ENCODE measurements at places on chromosomes 5 and 9.

DNA sequence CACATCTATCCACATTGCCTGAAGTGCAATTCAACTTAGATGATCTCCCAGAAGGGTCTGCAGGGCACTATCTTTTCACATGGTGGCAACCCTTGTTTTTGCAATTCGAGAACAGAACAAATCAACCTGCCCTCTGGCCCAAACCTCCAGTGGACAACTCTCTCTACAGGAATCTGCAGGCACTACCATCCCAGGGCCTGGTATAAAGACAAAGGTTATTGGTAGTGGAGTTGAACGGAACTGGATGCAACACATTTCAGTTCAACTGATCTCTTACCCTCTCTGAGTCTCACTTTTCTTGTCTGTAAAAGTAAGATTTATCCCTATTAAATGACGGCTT, 153.2 kb upstream of the EGFLAM start:
- DNase-seq, result no peak

DNA sequence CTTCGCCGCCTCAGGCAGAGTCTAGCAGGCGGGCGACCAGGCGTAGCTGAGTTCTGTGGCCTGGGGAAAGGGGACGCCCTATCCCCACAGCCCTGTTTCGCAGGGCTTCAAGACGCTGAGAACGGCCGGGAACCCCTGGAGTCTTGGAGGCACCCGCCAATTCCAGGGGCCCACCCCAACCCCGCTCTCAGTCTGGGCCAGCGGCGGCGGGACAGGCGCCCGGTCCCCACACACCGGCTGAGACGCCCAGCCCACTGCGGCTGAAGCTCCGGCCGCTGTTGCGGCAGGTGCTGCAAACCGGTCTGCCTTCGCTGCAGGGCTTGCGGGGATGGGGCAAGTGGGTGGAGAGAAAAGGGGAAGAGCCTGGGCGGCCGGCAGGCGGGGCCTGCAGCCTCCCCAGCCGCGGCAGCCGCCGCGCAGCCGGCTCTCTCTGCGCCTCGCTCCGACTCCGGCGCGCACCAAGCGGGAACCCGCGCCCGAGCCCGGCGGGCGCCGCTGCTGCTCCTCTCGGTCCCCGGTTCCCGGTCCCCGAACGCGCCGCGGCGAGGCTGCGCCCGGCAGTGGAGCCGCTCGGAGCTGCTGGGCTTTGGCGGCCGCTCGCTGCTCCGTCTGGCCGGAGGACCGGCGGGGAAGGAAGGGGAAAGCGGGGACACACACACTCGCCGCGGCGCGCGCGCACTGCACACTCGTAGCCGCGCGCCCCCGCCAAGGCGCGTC, at the start of gene PIP5K1B:
PIP5K1B (plus strand) TSS at position 427 of the 717 bp plus-strand sequence. CDS start 117,375 bp downstream, outside the sequence.
- no peak for DNase-seq

DNA sequence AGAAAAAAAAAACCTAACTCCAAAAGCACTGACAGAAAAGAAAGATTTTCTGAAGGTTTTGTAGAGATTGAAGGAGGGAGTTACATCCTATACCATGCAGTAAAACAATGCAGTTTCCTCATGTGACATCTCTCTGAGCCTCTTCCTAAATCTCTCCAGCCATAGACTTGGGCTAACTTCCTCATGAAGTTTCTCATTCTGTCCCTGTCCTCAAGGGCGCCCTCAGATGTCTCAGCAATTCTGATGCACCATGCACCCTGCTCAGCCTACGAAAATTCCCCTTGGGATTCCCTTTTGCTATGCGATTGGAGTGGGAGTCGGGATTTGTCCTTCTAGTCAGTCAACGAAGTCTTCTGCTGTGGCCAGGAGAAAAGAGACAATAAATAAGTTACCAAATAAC, 68.9 kb downstream of the FAT2 start:
- DNase-seq, result no peak

DNA sequence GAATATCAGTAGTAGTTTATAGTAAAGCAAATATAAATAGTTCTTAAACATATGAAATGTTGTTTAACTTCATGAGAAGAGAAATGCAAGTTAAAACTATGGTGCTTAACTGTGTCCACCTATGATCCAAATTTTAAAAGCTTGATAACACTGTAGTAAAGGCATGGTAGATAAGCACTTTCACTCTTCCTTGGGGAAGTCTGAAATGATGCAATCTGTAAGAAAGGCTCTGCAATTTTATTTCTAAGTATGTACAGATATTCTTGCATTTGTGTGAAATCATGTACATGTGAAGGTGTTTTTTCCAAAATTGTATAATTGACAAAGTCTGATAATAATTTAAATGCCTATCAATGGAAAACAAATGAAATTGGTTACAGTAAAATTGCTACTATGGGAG, 66.9 kb downstream of the SYK start:
- DNase-seq, result no peak

GRCh38 chr9:112850840-112851239, 39.8 kb downstream of the SLC46A2 start:
- DNase-seq, result no peak

DNA sequence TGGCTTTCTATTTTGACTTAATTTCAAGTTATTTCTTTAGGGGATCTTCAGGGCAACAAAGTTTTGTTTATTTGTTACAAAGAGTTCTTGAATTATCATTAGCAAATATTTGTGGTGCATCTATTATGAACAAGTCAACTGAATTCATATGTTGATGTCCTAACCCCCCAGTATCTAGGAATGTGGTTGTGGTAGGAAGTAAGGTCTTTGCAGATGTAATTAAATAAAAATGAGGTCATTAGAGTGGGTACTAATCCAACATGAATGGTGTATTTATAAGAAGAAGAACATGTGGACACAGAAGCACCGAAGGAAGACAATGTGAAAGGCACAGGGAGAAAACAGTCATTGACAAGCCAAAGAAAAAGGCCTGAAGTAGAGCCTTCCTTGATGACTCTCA, 474.0 kb upstream of the DAB2 start:
- DNase-seq, result no peak

- DNase-seq, result no peak
These were observed 76.6 kb upstream of the TBCA start for GRCh38 chr5:77852514-77853352.

- no peak for DNase-seq
These were observed 6.8 kb upstream of the PRUNE2 start for GRCh38 chr9:76912636-76913275.

- DNase-seq, result no peak
These were observed 992.6 kb downstream of the DNAH5 start for GRCh38 chr5:12951846-12952245.

DNA sequence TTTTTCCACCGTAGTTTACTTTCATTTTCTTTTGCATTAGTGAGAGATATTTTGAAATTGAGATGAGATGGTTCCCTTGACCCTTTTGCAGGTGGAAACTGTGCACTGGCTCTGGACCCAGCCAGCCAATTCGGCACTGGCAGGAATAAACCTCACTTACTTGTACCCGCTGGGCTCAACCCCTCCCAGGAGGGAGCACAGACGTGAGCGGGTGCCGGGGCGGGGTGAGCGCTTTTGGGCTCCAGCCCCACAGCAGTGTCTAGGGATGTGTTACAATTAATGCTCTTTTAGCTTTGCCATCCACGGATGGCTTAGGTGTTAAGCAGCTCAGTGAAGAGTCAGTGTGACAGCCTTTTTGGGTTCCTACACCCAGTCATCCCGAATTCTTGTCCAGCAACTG, 766.1 kb upstream of the CHD1 start:
- no peak for DNase-seq

DNA sequence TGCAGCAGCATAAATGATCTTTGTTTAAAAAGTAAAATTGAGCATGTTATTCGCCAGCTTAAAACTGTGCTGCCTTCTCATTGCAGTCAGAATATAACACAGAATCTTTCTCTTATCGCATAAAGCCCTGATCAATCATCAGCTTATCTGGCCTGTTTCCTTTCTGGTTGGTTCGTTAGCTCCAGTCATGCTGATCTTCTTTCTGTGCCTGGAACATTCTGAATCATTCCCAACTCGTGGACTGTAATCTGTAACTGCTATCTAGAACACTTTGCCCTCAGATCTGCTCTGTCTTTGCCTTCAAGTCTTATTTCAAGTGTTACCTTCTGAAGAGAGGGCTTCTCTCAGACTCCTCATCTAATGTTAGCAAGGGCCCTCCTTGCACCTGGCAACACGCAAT, 11.9 kb upstream of the FER start:
- no peak for DNase-seq

GRCh38 chr9:31799953-31800609, 584.4 kb upstream of the ACO1 start:
- DNase-seq, result no peak

DNA sequence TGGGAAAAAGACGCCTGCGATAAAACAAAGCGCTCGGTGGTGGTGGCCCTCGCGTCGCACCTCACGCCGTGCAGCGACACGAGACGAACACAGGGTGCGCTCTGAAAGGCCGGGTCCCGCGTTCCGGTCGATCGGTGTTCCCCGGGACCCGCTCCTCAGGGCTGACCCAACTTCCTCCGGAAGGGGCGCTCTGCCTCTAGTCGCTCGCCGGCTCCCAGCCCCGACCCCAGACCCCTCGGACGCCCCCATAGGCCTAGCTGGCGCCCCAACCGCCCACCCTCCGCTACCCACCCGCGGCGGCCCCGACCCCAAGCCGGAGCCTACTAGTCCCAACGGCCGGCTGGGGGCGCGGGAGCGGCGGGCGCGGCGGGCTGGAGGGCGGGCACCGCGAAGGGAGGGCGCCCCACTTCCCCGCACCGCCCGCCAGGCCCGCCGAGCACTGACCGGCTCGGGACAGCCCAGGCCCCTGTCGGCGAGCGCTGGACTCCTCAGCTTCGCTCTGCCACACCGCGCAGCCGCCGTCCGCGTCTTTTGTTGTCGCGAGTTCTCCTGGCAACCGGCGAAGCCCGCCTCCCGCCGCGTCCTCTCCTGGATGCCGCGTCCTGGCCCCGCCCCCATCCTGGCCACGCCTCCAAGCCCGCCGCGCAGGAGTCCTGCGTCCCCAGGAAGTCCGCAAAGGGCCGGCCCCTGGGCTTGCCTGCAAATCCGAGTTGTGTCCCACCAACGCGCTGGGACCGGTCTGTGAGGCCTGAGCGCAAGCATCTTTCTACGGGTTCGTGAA, at the start of gene KIF27:
KIF27 (minus strand) TSS at position 506 of the 781 bp plus-strand sequence. CDS start 5,841 bp downstream, outside the sequence.
- peak; percentile 95 for DNase-seq
